ENCODE measurements at places on chromosomes 3 and 15.

GRCh38 chr3:188287762-188288505 is 134.0 kb downstream of the LPP start:
- no peak for DNase-seq

- DNase-seq = no peak
Observed at GRCh38 chr3:148759430-148759829, 61.7 kb downstream of the AGTR1 start.

DNA sequence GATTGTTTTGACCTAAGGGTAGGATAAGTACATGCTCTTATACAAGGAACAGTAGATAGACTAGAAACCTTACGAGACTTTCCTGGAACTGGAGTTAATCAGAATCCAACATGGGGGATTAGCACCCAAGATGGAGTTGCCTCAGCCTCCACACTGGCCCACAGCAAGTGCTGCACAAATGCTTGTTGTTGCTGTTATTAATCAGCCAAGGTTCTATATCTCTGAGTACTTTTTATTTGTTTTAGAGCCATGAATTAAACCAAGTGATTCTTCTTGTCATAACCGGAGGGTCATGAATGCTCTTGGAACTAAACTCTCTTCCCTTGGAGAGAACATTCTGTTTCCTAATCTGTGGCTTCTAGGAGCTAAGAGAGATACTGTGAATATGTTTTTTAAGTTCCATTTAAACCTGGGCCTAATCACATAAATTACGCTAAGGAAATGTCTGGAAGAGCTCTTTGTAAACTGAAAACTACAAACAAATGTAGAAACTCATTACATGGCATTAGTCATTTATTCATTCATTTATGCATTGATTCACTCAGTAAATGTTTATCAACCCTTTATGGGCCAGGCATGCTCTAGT is 5.7 kb upstream of the IL16 start:
- DNase-seq = no peak

GRCh38 chr3:153513236-153513635 is 351.2 kb downstream of the RAP2B start:
- DNase-seq = no peak

GRCh38 chr3:27681249-27681748 is 40.8 kb downstream of the EOMES start:
- DNase-seq = no peak

DNA sequence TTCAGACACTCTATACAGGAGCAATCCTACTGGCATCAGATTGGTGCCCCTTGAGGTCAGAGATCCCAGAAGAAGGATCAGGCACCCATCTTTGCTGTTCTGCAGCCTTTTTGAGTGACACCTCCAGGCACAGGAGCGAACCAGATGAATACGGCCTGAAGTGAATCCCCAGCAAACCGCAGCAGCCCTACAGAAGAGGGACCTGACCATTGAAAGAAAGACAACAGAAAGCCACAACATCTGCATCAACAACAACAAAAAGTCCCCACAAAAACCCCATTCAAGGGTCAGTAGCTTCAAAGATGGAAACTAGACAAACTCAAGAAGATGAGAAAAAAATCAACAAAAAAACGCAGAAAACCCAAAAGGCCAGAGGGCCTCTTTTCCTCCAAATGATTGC is 130.4 kb downstream of the PPM1L start:
- no peak for DNase-seq

- no peak for DNase-seq
Observed at GRCh38 chr3:16528581-16528993, 15.1 kb upstream of the RFTN1 start.

DNA sequence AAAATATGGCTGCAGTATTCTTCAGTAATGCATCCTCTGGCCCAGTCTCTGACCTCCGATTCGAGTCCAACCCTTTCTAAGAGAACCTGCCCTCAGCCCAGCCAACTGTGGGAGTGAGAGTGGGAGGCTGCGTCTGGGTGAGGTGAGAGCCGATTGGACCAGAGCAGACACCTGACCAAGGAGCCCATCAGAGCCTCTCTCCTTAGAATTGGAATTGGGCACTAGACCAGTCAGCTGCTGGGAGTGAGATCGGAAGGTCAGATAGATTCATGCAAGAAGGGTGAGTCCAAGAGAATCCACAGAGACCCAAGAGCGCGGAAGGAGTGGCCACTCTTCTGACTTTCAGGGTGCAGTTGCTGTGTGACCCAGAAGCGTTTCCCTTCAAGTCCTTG is 10.2 kb downstream of the RASL12 start:
- no peak for DNase-seq

DNA sequence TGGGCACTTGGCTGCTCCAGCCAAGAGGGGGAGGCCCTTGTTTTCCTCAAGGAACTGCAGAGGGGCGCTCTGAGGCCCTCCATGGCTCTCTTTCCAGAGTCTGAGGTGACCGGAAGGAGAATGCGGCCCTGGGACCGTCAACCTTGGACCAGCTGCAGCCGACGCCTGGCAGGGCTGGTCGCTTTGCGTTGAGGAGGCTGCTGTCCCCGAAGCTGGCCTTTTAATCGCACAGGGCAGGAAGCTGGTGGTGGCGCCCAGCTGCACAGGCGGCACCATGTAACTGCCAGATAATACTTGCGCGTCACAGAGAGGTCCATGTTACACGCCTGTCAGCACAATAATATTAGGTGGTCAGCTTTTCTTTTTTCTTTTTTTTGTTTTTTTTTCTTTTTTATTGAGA is 875 bp upstream of the HLTF start:
- DNase-seq = no peak

Data from dorsolateral prefrontal cortex (tissue), 122 donors.